Activated T-helper 1 cell treated with Interleukin-2 at 50 U/mL for 16 hours (primary cell): ENCODE measurements at places on chromosomes 4 and X.

DNA sequence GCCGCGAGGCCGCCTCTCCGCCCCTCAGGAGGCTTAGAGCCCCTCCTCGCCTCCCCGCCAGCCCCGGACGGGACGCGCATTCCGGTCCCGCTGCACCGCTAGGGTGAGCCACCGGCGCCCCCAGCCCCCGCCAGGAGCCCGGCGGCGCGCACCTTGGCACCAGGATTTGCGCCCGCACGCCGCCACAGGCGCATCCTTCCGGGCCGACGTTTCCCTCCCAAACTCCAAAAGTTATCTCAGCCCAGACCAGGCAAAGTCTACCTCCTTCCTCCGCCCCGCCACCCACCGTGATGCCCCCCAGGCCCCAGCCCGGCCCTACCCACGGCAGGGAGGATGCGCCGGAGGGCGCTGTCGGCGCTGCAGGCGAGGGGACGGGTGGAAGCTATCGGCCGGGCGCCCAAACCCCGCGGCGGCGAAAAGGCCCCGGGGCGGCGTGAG is 538 bp downstream of the SCML2 start:
- DNase-seq = no peak

GRCh38 chr4:78424461-78424860 is 127.1 kb upstream of the ANXA3 start:
- DNase-seq = no peak

- DNase-seq = no peak
These were observed 176.4 kb downstream of the NLGN4X start for GRCh38 chrX:6052111-6052745.

DNA sequence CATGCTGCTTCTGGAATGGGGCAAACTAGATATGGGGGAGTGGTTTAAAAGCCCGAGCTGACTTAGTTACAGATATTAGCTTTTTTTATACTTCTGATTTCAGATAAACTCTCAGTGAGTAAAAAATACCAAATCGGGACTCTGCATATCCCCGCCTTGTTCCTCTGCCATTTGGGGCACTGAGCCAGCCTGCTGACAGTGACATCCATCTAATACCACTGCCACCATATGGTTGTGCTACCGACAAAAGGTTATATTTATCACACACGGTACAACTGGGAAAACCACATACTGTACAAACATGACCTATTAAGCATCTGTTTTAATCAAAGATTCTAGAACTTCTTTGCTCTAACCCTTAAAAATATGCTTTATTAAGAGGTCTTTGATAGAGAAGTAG is 78.7 kb downstream of the GALNT7 start:
- DNase-seq = no peak

DNA sequence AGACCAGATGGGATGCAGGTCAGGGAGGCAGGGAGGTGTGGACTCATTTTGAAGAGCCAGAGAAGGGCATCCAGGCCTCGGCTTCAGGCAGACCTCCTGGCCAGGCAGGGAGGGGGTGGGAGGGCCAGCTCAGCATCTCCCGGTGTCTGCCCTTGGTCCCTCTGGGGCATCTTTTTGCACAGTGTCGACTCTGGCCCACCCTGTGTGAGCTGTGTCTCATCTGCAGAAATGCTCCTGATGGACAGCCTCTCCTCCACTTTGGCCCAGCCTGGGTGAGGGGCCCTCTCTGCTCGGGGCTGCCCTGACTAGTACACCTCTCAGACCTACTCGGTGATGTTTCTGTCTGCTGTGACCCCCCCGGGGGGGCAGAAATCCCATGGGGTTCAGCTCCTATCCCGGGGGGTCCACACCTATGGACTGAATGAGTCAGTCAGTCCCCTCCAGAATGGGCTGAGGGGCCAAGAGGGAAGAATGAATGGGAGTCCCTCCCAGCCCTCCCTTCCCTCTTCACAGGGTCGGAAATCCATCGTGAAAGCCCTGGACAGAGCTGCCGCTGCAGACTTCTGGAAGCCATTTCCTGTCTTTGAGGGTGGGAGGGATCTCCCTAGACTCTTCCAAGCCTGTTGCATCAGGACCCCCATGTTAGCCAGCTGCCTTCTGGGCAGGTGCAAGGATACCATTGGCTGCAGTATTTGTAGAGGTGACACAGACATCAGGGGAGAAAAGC is 196.7 kb upstream of the PSAPL1 start:
- no peak for DNase-seq

GRCh38 chr4:4694296-4694772 is 152.5 kb upstream of the STX18 start:
- no peak for DNase-seq

- DNase-seq = no peak
These were observed 424.3 kb downstream of the SLITRK2 start for GRCh38 chrX:146241902-146242301.

GRCh38 chrX:23505531-23506303 is 161.6 kb upstream of the PRDX4 start:
- no peak for DNase-seq

- no peak for DNase-seq
These were observed 9.2 kb upstream of the SYNPO2 start for GRCh38 chr4:118879409-118879808.

DNA sequence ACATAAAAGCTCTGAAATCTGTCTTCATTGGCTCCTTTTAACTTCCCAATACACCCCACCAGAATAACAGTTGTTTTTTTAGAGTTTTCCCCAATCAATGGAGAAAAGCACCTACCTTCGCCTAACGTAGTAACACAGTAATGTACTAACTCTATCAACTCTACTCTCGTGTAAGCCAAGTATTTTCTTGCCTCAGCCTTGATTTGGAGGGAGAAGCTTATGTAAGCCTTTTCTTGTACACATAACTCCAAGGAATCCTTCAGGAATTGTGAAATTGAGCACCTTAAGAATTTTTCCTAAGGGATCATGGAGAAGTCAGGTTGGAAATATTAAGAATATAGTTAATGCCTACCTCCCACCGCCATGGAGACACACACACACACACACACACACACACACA is 181.2 kb downstream of the RAPGEF2 start:
- no peak for DNase-seq

- no peak for DNase-seq
These were observed 762.5 kb downstream of the PCDH7 start for GRCh38 chr4:31482691-31483090.

DNA sequence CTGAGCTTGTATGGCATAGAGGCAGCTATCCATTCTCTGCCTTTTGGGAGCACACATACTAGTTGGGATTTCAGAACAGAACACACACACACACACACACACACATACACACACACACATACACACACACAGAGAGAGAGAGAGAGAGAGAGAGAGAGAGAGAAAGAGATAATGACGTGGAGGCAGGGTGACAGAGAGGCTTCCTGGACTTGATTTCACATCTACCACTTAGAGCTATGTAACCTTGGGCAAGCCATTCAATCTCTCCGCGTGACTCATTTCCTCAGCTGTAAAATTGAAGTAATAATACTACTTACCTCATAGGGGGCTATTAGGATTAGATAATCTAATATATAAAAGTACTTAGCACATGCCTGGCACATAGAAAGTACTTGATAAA is 12.3 kb upstream of the GRIA3 start:
- DNase-seq = no peak

DNA sequence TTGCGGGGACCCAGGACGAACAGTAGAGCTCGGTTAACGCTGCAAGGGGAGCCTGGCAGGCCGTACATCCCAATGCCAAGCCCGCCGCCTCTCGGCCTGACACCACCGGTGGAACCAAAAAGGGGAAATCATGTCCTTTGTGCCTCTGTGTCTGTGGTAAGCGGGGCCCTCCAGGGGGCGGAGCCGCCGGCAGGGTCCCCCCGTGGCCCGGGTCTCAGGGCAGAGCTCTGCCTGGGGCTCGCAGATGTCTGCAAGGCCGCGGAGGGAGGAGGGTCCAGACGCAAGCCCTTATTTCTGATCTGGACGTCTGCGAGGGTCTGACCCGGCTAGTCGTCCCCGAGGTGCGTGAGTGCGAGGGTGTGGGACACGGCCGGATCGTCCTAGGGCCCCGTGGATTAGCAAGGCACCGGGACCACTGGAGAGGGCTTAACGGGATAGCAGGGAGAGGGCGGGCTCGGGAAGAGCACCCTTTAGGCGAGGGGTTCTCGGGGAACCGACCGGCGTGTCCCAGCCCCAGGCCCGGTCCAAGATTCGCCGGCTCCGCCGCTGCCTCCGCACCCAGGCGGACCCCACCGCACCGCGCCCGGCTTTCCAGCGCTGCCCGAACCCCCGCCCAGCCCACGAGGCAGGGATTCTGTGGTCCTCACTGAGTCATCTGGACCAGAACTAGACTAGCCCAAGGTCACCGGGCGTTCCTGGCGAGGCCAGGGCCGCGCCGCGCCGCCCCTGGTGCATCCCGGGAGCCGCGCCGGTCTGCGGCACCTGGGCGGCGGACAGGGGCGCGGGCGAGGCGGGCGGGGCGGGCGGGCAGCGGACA is 863 bp upstream of the FAM193A start:
- DNase-seq = peak; percentile 21

DNA sequence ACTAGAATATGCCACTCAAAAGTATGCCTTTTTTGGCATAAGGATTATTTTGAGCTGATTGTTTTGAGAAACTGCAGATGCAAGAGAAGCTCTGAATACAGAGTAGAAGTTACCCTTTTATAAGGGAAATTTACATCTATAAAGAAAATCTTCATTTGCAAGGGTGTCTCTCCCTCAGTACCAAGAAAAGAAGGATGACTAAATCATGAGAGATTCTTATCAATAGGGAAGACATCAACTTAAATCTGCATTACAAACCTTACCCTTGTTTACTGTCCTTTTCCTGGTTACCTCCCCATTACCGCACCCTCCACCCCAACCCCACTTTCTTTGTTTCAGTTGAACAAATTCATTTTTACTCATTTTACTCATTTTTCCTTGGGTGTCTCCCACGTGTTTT is 62.5 kb downstream of the RLIM start:
- no peak for DNase-seq

GRCh38 chr4:13126976-13127910 is 356.9 kb downstream of the RAB28 start:
- no peak for DNase-seq

DNA sequence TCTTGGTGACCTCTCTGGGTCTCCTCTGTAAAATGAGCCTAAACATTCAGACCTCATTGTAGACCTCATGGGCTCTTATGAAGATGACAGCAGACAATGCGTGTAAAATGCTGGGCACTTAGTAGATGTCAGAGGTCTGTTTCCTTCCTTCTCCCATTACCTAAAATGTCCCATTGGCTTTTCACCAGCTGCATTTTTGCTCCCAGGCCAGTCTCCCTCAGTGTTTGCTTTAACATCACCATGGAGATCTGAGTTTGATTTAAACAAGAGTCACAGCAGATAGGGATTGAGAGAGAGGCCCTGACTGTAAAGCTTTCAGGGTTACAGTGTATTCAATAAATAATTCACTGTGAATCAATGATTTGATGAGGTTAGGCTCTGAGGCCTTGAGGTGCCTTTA is 24.3 kb downstream of the PSAPL1 start:
- DNase-seq = no peak

DNA sequence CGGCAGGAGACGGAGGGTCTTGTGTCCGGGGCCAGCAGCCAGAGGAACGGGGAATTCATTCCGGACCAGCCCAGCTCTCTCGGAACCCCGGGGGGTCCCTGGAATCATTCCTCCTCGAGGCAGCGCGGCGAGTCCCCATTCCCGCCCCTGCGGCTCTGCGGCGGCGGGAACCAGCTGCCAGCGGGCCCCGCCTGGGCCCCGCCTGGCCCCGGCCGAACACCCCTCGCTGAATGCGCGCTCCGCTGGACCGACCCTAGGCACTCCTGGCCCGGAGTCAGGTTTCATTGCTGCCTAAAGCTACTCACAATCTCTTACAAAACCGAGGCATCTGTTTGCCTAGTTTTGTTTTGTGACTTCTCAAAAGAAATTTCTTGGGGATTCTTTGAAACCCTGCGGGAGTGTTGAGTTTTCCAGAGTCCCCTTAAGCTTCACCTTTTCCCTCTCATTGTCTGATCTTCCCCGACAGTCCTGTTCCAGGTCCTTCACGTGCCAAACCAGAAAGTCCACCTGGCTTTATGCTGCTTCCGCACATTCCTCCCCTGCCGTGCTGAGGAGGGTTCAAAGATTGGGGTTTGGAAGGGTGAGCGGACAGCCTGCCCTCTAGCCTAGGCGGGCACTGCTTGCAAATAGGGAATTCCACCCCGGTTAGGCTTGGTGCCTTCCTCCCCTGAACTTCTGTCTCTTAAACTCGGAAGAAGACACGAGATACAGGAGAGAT is 789 bp downstream of the ARHGAP10 start:
- no peak for DNase-seq

DNA sequence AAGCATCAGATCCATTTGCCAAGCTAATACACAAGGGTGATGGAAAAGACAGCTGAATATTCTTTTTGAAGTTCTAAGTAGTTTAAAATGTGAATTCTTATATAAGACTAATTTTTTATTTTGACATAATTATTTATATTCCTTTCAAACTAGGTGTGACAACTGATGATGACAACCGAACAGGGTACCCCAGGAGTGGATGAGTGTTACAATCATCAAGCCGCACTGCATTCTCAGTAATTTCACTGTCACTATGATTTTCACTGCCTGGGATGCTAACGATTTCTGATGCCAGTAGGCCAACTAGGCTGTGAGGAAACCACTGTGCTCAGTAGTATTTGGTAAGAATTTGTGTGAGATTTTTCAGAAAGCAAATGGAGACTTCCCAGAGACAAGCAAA is 317.5 kb downstream of the ARAP2 start:
- no peak for DNase-seq

DNA sequence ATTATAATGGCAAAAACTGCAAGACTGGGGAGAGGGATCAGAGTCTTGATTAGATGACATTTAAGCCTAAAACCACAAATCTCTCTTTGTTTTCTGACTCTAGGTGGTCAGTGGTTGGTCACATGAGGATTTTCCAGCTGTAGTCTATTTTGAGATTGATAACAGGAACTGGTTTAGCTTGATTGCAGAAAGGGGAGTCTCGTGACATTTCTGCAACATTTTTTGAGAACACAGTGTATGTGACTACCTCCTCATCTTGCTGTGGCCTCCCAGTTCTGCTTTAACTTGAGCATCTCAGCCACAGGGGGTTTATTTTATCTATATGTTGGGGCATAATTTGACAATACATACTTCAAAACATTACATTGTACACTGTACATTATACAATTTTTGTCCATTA is 726.4 kb upstream of the MAGEB2 start:
- no peak for DNase-seq

- DNase-seq = no peak
These were observed 761.5 kb downstream of the RAPGEF2 start for GRCh38 chr4:159864337-159864736.

DNA sequence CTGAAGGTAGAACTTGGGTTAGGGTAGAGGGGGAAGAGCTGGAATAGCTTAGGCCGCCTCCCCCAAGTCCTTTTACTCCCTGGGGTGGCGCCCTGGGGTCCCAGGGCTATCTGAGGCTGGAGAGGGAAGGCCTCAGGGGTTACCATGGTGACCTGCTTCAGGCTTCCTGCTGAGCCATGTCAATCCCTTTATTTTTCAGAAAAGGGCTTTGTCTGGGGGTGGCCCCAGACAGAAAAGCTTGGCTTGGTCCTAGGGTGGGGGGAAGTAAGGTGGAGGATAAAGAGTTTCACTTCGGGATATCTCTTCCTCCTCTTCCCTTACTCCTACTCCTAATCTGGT is 6.3 kb downstream of the EFNB1 start:
- DNase-seq = no peak

- DNase-seq = no peak
These were observed 38.4 kb downstream of the GRSF1 start for GRCh38 chr4:70801265-70801809.
